ENCODE measurements at places on chromosomes 6 and 20.

DNA sequence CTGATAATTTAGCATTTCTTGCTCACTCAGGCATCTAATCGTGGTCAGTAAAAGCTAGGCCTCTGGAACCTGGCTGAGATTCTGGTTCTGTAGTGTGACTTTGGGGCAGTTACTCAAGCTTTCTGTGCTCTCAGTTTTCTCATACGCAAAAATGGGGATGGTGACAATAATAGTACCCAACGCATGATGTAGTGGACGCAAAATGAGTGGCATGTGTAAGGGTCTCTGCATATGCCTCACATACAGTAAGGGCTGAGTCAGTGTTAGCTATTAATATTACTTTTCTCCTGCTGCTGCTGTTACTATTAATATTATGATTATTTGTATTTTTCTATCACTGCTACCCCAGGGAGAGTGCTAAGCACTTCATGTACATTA is 686 bp downstream of the GINS1 start:
- no peak for DNase-seq

GRCh38 chr6:12958052-12958706 is 241.6 kb downstream of the PHACTR1 start:
- DNase-seq, result no peak

DNA sequence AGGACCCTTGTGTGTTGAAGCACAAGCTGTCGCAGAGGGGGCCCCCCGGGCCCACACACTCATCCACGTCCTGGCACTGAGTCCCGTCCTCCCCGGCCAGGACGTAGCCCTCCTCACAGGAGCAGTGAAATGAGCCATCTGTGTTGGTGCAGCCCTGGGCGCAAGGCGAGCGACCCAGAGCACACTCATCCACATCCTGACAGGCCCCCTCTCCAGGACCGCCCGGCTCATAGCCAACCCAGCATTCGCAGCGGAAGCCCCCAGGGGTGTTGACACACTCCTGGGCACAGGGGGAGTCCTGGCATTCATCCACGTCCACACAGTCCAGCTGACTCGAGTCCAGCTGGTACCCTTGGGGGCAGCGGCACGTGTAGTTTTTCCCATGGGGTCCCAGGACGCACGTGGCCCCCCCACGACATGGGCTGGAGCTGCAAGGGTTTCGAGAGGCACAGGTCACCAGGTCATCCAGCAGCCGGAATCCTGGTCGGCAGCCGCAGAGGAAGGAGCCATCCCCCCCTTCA is 1.2 kb downstream of the CD93 start:
- no peak for DNase-seq

DNA sequence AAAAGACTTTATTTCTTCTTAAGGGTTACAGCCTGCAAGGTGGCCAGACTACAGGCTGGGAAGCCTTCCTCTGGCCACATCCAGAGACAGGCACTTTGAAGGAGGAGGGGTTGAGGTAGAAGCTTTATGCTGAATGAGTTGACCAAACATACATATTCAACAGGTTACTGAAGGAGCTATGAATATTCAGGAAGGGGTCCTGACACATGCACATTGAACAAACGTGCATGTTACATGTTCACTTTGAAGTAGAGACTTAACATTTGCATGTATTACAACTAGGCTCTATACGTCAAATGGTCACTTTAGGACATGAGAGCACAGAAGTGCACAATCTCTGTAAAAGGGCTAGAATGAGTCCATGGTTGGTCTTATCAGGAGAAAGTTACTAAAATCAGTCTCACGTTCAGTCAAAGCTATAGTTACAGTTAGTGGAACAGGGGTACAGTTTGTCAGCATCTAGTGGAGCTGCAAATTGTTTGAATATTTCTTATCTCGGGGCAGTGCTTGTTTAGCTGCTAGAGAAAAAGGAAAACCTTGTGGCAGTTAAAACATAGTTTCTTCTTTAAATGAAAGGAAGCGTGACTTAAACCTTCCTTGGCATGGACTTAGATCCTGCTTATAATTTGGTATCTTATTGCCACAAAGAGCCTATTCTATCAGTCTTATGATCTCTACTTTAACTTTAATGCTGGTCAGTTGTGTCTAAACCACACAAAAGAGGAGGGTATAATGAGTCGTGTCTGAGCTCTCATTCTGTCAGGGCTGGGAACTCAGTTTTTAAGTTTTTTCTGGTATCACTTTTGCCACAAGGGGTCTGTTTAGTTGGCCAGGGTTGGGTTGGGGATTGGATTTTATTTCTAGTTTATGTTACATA is 4.6 kb upstream of the ZSCAN9 start:
- DNase-seq, result no peak

DNA sequence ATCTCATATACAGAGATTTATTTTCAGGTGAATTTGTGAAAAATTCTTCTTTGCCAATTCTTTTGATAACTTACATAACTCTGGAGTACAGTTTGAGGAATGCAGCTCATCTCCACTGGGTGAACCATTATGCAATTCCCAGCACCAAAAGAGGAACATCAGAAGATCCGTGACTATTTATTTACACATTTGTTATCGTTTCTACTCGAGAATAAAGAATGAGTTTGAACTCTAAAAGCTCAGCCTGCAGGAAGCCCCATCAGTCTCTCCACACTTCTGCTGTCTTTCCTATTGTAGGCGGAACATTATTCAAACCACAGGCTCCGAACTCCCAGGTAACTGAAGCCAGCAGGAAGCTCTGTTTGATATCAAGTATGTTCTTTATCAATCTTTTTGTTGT is 95.9 kb upstream of the IFNGR1 start:
- DNase-seq, result no peak

DNA sequence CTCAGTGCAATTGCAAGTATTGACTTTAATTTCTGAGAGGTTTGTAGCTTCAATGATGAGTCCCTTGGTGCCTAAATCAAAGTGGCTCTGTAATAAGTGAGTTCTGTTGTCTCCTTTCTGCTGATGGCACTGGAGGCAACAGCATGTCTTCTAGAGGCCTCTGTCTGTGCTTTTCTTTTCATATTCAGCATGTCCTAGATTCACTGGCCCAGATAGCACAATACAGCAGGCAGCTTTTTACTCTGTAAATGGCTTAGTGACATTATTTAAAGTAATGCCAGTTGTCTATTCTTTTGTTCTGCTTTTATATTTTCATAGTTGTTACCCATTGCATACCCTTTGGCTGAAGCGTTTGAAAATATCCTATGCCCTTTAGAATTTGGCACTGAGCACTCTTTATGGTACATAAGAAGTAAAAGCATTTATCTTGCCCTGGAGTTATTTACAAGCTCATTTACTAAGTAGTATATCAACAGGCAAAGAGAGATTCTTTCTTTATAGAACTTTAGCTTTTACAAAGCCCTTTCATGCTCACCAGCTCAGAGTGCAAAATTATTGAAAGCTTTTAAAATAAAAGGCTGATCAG is 271.5 kb upstream of the KCNQ5 start:
- DNase-seq, result no peak

DNA sequence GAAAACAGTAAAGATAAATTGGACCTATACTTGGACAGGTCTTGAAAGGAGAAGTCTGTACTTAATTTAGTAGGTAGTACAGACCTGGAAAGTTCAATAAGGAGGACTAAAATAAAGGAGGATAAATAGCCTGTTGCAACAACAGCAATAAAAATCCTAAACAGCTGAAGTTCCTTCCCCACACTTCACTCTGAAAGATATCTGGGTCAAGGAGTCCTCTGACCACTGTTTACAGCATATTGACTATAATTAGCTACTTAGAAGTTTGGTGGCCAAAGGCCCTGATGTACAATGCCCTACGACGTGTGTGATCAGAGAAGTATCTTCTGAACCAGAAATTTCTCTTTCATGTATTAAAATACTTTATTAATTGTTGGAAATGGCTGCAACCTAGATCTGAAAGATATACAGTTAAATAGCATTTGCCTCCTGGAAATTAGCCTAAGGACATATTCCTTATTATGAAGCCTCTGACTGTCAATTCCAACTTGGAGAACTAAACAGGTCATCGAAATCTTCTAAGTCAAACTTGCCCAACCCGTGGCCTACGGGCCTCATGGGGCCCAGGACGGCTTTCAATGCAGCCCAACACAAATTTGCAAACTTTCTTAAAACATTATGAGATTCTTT is 82.8 kb downstream of the KIF13A start:
- no peak for DNase-seq

GRCh38 chr6:44221961-44222335 is 1.4 kb upstream of the SLC29A1 start:
- DNase-seq, result no peak

DNA sequence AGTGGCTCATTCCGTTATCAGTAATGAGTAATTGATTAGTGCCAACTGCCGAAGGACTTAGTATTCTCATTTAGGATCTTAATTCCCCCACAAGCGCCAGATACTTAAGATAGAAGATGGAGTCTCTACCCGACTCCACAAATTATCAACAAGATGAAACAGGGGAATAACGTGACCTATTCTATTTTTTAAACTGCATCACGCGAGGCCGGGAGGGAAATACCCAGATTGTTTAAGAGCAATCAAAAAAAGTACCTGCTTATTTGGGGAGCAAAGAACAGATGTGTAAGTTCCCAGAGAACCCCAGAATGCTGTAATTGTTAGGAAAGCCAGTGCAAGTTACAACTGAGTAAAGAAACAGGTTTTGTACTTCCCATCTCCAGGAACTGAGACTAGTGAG is 1.1 kb upstream of the MAP3K5 start:
- no peak for DNase-seq

GRCh38 chr6:15026832-15027231 is 219.0 kb upstream of the JARID2 start:
- DNase-seq, result no peak

DNA sequence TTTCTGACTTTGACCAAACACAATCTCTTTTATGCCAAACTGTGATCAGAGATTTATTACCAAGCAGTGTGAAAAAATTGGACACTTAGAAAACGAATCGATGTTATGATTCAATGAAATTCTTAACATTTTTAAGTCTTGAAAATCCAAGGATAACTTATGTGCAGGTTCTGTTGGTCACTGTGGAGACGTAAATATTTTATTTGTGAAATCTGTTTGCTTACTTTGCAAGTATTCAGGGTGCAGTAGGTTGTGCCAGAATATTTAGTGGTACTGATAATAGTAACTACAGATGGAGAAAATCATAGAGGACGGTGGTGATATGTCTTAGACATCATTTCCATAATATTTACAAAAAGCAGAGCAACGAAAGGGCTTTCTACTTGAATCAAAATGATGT is 97.3 kb downstream of the BMP2 start:
- DNase-seq, result no peak

Measured in head of caudate nucleus (tissue), 42 donors.